ENCODE measurements at places on chromosomes 7 and 10. TPM values are rescaled to one million over a fixed set of nuclear protein-coding genes. Genes with fewer than 3 reads are reported as not detected.

DNA sequence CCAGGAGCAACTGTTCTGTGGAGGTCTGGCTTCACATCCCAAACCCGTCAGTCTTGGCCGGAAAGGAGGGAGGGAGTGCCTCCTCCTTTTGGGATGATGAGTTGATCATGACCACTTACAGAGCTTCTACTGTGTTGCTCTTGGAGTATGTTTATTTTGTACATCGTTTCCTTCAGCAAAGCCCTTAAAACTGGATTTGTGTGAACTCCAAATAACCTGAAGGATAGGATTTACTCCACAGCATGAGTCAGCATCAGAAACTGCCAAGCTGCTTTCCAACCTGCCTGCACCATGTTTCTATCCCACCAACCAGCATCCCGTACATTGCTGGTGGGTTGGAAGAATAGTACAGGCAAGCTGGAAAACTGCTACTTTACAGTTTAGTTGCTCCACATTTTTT, 3.5 kb downstream of the CCDC201 start:
- H3K36me3 ChIP-seq: no peaks in the 10 kb centered on the region
- H3K4me3 ChIP-seq: no peak overlapping the region
- peaks cover 10% of the 10 kb centered on the region for H3K27me3 ChIP-seq
- DNase-seq: no peak
- H3K27ac ChIP-seq: no peak overlapping the region
- H3K4me1 ChIP-seq: no peaks in the 10 kb centered on the region

DNA sequence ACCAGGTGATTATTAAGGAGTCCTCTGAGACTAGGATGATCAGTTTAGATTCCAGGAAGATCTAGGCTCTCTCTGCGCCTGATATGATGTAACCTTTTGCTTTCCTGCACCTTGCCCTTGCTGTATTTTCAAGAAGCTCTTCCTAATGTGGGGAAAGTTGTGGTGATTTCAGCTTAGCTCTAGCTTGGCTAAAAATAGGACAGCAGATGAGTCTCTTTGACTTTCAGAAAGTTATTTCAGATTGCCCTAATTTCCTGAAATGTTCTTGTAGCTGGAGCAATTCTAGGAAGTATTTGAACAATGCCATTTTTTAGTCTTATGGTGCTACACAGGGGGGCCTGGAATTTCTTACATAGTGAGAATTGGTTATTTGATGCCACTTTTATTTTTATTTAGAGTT, 3.8 kb downstream of the LCOR start:
- H3K36me3 ChIP-seq: peaks cover 4% of the 10 kb centered on the region
- H3K4me3 ChIP-seq: no peak overlapping the region
- peak overlapping the region; percentile 64 for H3K27ac ChIP-seq
- DNase-seq: peak; percentile 44
- no peaks in the 10 kb centered on the region for H3K27me3 ChIP-seq

- no peaks in the 10 kb centered on the region for H3K4me1 ChIP-seq
- no peak overlapping the region for H3K4me3 ChIP-seq
- DNase-seq: no peak
These were observed 35.1 kb upstream of the SAMD8 start for GRCh38 chr10:75076348-75076747.

GRCh38 chr7:150368884-150369747, 494 bp downstream of the REPIN1 start:
- no peaks in the 10 kb centered on the region for H3K27me3 ChIP-seq
- peaks cover 39% of the 10 kb centered on the region for H3K36me3 ChIP-seq
- peak overlapping the region; percentile 94 for H3K27ac ChIP-seq

DNA sequence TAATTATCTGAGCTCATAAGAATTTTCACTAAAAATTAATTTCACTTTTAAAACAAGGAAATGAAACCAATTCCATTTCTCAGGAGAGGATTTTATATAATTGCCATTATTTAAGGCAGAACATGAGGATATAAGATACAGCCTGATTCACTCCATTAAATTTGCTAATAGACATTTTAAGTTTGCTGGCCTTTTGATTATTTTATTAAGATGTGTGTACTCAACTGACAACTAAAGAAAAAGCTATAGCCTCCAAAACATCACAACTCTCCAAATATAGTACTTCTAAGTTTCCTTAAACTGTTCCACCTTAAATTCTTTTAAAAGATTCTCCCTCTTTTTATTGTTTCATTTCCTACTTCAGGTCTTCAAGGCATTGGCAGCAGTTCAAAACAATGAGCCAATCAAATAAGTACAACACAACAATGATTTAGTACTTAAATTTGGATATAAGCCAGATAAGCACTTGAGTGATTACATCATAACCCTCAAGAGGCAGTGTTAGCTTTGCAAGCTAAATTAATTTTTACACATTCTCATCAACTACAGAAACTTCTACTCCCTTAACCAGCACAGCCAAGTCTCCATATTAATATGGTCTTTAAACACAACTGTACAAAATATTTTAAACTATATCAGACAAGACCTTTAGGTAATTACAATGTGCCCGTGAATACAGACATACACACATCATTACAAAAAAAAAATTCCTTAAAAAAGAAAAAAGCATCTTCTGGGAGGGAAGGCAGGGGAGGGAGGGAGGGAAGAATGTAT, 121.8 kb downstream of the KMT2C start:
- H3K27ac ChIP-seq: no peak overlapping the region
- H3K4me1 ChIP-seq: no peaks in the 10 kb centered on the region
- peak; percentile 29 for DNase-seq
- H3K36me3 ChIP-seq: peaks cover 22% of the 10 kb centered on the region
- no peaks in the 10 kb centered on the region for H3K27me3 ChIP-seq

PLAC9 gene
- polyA plus RNA-seq: 17.8 TPM

SMIM30 gene
- 79.9 TPM for polyA plus RNA-seq

ATOH7 gene
- 1.4 TPM for polyA plus RNA-seq

DNA sequence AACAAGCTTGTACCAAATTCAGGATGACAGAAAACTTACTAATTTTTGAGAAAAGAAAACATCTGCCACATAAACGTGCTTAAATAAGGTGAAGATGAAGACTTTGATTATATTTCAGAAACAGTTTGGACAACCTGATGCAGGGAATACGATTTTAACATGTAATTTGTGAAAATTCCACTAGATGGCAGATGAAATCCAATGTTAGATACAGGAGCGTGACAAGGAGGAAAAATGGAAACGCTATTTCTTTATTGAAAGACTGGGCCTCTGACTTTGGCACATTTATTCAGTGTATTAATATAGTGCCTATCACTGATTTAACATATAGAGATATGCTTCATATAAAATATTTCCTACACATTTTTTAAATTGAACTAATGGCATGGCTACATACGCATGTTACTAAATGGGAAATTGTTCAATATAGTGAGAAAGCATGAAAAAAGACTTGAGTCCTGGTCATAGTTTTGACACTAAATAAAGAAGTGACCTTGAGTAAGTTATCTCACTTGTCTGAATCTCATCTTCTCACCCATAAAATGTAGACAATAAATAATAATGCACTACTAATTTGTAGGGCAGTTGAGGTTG, 60.7 kb downstream of the CD36 start:
- DNase-seq: peak; percentile 28
- no peaks in the 10 kb centered on the region for H3K36me3 ChIP-seq
- H3K4me1 ChIP-seq: peaks cover 3% of the 10 kb centered on the region
- no peak overlapping the region for H3K27ac ChIP-seq

DNA sequence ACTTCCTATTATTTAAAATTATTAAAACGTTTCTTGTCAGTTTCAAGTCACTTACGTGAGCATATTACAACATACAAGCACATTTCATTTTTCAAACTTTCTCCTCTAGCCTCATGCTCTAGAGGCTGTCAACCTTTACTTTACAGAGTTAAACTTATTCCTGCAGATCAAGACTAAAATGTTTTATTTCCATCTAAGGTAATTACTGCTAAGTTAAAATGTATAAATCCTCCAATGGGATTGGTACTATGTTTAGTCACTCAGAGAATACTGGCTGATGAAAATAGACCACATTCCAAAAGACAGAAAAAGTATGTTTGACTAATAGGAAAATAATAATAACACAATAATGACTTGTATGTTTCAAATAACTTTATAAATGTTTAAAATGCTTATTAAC, 8.4 kb upstream of the TRDMT1 start:
- no peak overlapping the region for H3K4me3 ChIP-seq
- H3K36me3 ChIP-seq: no peaks in the 10 kb centered on the region
- DNase-seq: no peak

GRCh38 chr10:69968830-69969229, 83.8 kb upstream of the MACROH2A2 start:
- H3K4me3 ChIP-seq: no peak overlapping the region
- H3K27ac ChIP-seq: no peak overlapping the region
- no peaks in the 10 kb centered on the region for H3K4me1 ChIP-seq
- H3K27me3 ChIP-seq: peaks cover 6% of the 10 kb centered on the region

LIPK gene
- polyA plus RNA-seq: not detected

DNA sequence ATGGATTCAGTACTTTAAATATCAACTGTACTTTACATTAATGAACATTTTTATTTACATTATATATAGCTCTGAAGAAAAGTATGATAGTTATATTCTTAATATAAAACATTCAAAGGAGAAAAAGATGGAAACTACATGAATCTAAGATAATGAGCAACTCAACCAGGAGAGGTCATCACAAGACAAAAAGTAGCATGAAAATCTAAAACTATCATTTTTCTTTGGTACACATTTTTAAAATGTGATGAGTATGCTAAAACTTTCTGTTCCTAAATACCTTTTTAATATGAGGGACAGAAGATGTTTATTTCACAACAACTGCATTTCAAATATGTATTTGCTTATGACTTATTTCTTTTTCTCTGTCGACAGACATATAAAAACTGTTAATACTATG, 2.4 kb downstream of the CNTNAP2 start:
- no peak for DNase-seq
- peaks cover 16% of the 10 kb centered on the region for H3K27me3 ChIP-seq
- H3K36me3 ChIP-seq: no peaks in the 10 kb centered on the region
- H3K27ac ChIP-seq: no peak overlapping the region
- peaks cover 2% of the 10 kb centered on the region for H3K4me1 ChIP-seq
- no peak overlapping the region for H3K4me3 ChIP-seq

DNA sequence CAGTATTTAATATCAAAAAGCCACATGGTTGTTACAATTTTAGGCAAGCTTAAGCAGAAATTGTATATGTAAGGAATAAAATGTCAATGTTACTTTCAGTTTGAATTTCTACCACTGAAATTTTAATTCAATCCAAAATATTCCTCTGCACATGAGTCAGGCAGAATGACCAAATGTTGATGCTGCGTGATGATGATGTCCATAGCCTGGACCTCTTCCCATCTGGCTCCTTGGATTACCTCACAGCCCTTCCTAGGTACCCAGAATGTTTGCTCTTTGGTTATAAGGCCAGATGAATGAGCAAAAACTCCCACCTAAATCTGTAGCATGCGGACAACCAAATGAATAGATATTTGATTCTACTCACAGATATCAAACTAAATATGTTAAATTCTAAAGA, 258.3 kb upstream of the IMMP2L start:
- no peak overlapping the region for H3K27ac ChIP-seq
- no peak overlapping the region for H3K4me3 ChIP-seq
- no peaks in the 10 kb centered on the region for H3K4me1 ChIP-seq
- DNase-seq: no peak
- no peaks in the 10 kb centered on the region for H3K27me3 ChIP-seq

GRCh38 chr7:127257086-127257485, 4.3 kb upstream of the GRM8 start:
- peaks cover 55% of the 10 kb centered on the region for H3K27me3 ChIP-seq
- peaks cover 5% of the 10 kb centered on the region for H3K4me1 ChIP-seq
- no peak overlapping the region for H3K27ac ChIP-seq
- no peaks in the 10 kb centered on the region for H3K36me3 ChIP-seq
- no peak overlapping the region for H3K4me3 ChIP-seq

DNA sequence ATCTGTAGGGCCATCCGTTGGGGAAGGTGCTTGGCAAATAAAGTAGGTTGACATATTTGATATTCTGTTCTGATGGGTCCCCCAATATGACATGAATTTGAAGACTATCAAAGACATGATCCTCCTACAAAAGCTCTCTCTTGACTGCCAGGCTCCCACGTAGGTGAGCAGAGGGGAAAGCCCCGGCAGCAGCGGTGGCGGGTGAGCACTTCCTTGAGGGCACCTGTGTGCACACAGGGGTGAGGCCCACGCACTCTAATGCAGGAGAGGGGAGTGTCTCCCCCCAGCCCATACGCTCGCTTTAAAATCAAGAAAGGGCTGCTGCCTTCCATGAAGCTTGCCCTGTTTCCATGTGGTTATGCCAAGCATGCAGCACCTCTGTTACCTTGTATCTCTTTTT, 100.4 kb downstream of the TAX1BP1 start:
- H3K4me1 ChIP-seq: peaks cover 9% of the 10 kb centered on the region
- DNase-seq: no peak

GRCh38 chr10:3911713-3912442, 126.9 kb upstream of the KLF6 start:
- no peak overlapping the region for H3K27ac ChIP-seq
- no peaks in the 10 kb centered on the region for H3K4me1 ChIP-seq
- H3K4me3 ChIP-seq: no peak overlapping the region
- no peak for DNase-seq

GRCh38 chr10:71597821-71598498, 121.6 kb downstream of the C10orf105 start:
- no peak overlapping the region for H3K4me3 ChIP-seq
- no peaks in the 10 kb centered on the region for H3K36me3 ChIP-seq
- no peaks in the 10 kb centered on the region for H3K27me3 ChIP-seq
- no peak for DNase-seq

- DNase-seq: no peak
- H3K27me3 ChIP-seq: peaks cover 9% of the 10 kb centered on the region
- H3K27ac ChIP-seq: no peak overlapping the region
- H3K4me1 ChIP-seq: no peaks in the 10 kb centered on the region
These were observed 11.6 kb downstream of the SCART1 start for GRCh38 chr10:133465191-133465949.

DNAJC1 gene
- 25.2 TPM for polyA plus RNA-seq

C10orf62 gene
- polyA plus RNA-seq: 0.09 TPM

GRCh38 chr10:101441541-101442455, 87.8 kb downstream of the BTRC start:
- no peaks in the 10 kb centered on the region for H3K4me1 ChIP-seq
- no peaks in the 10 kb centered on the region for H3K36me3 ChIP-seq
- peak; percentile 49 for DNase-seq
- H3K27ac ChIP-seq: no peak overlapping the region
- no peaks in the 10 kb centered on the region for H3K27me3 ChIP-seq

ACTL6B gene
- polyA plus RNA-seq: 2.9 TPM

GRCh38 chr10:119502209-119502608, 40.3 kb downstream of the RGS10 start:
- DNase-seq: no peak
- H3K4me1 ChIP-seq: peaks cover 3% of the 10 kb centered on the region
- H3K27me3 ChIP-seq: peaks cover 13% of the 10 kb centered on the region
- H3K4me3 ChIP-seq: no peak overlapping the region
- no peak overlapping the region for H3K27ac ChIP-seq

CDCA7L gene
- 16.6 TPM for polyA plus RNA-seq

C7orf33 gene
- not detected for polyA plus RNA-seq

GRCh38 chr10:131354380-131354779, 42.9 kb upstream of the TCERG1L start:
- H3K27ac ChIP-seq: no peak overlapping the region
- DNase-seq: no peak
- H3K36me3 ChIP-seq: no peaks in the 10 kb centered on the region
- H3K4me3 ChIP-seq: no peak overlapping the region

GRCh38 chr7:75924889-75925288, 9.9 kb downstream of the POR start:
- peaks cover 4% of the 10 kb centered on the region for H3K4me1 ChIP-seq
- H3K4me3 ChIP-seq: no peak overlapping the region
- no peak overlapping the region for H3K27ac ChIP-seq
- no peak for DNase-seq
- peaks cover 9% of the 10 kb centered on the region for H3K36me3 ChIP-seq
- H3K27me3 ChIP-seq: no peaks in the 10 kb centered on the region

EVX1 gene
- not detected for polyA plus RNA-seq

Data from large intestine (tissue), 12 donors.